ENCODE measurements at places on chromosomes 13 and 19.
A peak's percentile ranks its signal among the peaks of the same experiment; 100 is the strongest.

DNA sequence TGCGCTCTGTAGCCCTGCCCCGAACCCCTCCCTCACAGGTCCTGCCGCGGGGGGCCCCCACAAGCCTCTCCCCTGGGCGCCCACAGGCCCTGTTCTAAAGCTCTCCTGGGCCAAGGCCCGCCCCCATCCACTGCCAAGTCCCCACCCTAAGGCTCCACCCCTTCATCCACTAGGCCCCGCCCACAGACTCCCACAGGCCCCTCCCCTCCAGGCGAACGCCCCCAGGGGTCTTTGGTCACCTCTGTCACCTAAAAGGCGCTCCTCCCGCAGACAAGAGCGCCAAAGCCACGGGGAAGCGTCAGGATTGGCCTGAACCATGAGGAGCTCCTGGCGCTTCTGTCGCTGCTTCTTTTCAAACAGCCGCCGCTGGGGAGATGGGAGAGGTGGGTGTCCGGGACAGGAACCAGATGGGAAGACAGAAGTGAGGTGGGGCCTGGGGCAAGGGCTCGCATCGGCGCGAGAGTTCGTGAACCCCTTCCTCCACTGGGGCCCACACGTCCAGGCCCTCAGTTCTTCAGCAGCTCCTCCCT lies 2.3 kb downstream of the TULP2 start:
- no peak for DNase-seq

DNA sequence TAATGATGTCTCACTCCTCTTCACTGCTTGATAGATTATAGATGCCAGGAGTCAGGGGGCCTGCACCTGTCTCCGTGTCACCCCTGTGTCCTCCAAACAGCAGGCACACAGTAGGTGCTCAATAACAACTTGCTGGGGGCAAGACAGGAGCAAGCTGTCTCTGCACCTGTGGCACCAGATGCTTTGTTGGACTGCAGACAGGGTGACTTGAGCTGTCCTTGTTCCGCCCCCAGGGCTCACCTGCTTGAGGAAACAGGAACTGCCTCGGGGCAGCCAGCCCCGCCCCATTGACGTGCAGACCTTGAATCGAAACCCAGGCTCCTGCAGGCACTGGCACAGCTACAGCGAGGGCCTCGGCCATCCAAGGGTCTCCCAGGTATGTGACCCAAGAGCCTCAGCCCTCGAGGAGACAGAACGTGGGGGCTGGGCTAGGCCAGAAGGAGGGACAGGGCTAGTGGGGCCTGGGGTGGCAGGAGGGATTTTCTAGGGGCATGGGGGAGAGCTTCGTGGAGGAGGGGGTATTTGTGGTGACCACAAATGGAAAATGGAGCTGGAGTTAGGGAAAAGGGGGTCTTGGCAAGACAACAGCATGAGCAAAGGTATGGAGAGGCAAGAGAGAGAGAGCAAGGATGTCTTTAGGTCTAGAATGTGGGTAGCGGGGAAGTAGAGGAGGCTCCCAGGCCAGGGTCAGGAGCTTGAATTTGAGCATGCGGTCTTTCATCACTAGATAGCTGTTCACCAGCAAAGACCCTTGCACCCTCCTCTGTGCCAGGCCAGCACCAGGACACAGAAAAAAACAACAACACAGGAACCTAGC lies at the start of gene HSH2D:
TSS of gene HSH2D (plus strand) at position 287 of the 817 bp plus-strand sequence. CDS start 5,066 bp downstream, outside the sequence.
- DNase-seq: peak; percentile 77

GRCh38 chr13:99659866-99660554 lies 158.7 kb downstream of the TM9SF2 start:
- no peak for DNase-seq

GRCh38 chr19:15432018-15432494 lies 13.3 kb upstream of the AKAP8L start:
- DNase-seq: no peak

DNA sequence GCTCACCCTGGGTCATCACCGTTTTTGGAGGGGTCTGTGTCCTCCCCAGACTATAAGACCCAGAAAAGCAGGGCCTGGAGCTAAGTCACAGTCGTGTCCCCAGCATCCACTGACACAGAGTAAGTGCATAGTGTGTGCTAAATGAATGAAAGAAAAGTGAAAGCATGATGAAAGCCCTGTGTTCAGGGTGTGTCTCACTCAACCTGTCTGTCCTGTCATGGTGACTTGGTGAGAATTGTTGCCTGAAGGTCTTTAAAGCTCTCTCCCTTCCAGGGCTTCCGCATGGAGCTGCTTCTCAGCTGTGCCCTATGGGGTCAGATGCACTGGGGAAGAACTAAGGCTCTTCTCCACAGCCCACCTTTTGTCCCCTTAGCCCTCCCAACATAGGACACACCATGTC lies 20.5 kb upstream of the IGFL1 start:
- DNase-seq: no peak

GRCh38 chr13:60335531-60335930 lies 61.5 kb upstream of the TDRD3 start:
- no peak for DNase-seq

DNA sequence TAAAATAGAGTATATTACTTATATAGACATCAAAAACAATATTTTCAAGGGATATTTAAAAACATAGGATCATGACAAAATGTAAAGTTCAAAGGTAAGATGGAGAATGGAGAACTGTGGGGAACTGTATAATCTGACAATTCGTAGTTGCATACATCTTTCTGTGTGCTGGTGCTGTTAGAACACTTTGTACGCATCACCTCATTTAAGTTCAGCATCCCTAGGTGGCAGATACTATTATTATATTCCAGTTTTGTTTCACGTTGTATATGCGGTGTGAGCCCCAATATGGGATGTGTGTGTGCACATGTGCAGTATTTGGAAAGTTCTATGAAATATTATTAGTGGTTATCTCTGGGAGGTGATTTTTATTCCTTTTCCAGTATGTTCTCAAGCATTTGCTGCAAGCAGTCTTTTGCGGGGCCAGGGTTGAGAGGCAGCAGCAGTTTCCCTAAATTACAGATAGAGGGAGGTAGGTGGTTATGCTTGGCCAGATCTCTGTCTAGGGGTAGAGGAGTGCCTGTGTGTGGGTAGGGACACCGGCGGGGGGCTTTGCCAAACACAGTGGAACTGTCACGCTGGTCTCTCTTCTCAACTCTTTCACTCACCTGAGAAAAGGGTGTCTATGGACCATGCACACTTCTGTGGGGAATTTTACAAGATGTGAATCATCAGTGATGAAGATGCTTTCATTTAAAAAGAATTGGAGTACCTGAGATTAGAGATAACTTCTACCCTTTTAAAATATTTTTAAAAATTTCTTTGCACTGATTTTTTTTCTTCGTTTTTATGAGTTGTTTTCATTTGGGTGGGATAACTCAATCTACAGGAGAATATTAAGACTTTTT lies 55.6 kb upstream of the ALOX5AP start:
- DNase-seq: peak; percentile 24
